ENCODE measurements at places on chromosomes 2 and 18.

DNA sequence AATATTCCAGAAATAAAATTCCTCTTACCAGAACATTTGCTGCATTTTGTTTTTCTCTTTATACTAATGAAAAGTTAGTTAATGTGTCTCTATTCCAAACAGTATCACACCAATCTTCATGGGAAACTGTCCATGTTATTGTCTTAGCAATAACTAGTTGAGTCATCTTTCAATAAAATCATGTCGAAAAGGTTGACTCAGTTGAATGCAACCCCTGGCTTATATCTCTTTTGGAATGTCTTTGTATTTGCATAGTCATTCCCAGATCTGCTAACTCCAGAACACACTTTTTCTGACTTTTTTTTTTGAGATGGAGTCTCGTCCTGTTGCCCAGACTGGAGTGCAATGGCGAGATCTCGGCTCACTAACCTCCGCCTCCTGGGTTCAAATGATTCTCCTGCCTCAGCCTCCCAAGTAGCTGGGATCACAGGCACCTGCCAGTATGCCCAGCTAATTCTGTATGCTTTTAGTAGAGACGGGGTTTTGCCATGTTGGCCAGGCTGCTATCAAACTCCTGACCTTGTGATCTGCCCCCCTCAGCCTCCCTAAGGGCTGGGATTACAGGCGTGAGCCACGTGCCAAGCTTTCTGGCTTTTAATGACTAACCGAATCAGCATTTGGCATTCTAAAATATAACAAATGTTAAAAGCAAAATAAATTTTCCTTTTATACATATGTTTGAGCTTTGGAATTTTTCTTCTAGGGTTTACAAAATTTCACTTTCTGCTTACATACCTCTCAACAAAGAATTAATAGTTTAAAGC, 133.2 kb upstream of the GULP1 start:
- DNase-seq, result peak; percentile 62

DNA sequence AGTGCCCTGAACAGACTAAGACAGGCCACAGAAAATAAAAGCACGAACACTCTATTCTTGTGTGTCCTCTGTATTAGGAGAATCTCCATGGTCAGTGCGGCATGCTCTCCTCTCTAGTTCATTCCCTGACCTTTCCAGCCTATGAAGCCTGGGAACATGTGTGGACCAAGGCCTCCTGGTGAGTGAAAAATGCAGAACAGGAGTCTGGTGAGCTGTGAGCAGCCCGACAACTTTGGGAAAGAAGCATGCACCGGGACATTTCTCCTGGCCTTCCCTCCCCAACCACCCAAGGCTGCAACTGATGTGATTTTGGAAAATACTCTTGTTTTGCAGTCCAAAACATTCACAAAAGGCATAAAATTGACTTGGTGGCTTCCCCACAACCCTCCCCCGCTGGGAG, 878.3 kb upstream of the ID2 start:
- no peak for DNase-seq

DNA sequence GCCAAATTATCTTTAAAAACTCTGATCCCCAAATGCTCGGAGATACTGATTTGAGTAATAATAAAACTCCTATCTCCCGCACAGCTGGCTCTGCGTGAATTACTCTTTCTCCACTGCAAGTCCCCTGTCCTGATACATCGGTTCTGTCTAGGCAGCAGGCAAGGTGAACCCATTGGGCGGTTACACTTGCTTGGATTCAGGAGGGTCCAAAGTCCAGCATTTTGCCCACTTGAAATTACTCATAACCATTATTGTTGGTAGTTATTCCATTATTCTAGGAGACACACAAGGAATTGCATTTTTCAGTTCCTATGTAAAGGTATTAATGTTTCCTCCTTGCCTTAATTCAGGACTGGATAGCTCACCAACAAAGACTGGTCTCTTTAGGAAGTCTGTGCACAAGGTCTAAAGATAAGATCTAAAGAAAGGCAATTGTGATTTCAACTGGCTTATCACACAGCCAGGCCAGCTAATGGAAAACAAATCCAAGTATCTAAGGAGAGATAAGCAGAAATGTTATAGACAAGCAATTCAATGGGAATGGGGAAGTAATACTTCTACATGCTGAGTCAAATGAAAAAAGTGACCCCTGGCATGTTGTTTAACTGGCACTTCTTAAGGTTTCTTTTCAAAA, 23.2 kb upstream of the NPC1 start:
- DNase-seq, result no peak

DNA sequence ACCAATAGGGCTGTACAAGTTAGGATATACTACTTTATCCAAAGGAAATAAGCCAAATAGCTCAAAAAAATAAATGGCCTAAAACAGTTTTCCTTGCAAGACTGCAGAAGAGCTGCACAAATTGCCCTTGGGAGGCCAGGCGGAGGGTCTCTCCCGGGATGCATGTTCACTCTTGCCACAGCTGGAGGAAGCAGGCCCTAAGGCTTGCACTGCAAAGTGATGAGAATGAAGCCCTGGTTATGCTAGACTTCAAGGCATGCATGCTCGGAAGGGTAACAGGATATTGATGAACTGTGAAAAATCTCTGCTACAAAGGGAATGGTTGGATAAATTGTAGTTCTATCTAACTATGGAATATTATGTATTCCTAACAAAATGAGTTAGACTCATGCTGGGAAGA, 27.5 kb upstream of the LDLRAD4 start:
- DNase-seq, result no peak

DNA sequence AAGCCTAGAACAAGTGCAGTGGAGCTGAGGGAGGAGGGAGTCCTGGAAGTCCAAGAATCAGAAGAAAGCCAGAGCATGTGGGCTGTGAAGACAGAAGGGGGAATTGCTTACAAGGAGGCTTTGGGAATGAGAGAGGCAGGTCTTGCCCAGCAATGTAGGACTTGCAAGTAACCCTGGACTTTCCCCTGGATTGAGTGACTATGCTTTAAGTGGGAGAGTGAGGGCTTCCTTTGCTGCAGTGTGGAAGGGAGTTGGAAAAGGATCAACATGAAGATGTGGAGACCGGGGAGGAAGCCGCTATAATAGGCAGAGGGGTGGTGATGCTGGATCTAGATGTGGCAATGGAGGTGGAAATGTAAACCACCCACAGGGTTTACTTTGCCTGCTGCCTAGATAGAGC, 13.8 kb upstream of the SCYGR1 start:
- DNase-seq, result no peak

Measured in fibroblast of mammary gland (primary cell).